ENCODE measurements at places on chromosomes 3 and 15.

DNA sequence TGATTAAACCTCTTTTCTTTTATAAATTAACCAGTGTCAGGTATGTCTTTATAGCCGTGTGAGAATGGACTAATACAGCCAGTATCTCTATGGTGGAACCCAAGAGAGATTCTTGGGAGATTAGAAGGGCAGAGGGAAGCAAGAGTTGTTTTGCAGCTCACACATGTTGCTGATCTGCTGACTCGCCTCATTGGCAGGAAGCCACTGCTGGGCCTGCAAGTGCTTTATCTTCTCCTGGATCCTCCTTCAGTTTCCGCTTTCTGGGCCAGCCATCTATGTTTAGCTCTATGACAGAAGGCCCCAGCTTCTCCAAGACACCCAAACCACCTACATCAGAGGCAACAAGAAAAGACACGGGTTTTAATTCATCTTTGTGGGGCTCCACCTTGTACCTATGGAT lies 23.4 kb upstream of the GALNT15 start:
- DNase-seq, result no peak

GRCh38 chr3:155748611-155749365 lies 3.9 kb upstream of the PLCH1 start:
- DNase-seq, result no peak

- DNase-seq, result no peak
Observed at GRCh38 chr3:31918179-31919150, 62.6 kb downstream of the OSBPL10 start.

DNA sequence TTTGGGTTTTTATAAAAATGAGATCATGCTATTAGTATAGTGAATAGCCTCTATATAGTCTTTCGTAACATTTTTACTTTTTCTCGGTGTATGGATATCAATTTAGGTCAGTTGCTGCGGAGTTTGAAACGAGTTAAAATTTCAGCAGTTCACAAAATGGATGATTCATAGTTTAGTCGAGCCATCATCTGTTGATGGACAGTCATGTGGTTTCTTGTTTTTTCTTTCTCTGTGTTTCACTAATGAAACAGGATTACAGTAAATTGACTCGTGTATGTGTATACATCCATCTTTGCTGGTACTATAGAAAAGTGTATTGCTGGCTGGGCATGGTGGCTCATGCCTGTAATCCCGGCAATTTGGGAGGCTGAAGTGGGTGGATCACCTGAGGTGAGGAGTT lies 106.8 kb downstream of the IGF1R start:
- no peak for DNase-seq

DNA sequence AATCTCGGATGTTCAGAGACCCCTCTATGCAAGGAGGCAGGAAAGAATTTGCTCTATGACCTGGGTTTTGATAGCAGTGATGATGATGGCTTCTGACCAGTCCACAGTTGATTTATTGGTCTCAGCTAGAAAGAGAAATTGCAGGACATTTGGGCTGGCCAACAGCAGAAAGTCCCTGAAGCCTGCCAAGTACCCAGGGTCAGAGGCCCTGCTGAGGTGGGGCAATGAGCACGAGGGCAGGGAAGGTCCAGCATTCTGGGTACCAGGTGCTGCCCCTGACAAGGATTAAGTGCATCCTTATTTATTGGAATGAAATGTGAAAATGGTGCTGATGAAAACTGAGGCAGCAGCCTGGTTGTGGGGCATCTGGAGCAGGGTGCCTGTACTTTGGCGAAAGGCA lies 19.8 kb downstream of the C3orf62 start:
- no peak for DNase-seq

DNA sequence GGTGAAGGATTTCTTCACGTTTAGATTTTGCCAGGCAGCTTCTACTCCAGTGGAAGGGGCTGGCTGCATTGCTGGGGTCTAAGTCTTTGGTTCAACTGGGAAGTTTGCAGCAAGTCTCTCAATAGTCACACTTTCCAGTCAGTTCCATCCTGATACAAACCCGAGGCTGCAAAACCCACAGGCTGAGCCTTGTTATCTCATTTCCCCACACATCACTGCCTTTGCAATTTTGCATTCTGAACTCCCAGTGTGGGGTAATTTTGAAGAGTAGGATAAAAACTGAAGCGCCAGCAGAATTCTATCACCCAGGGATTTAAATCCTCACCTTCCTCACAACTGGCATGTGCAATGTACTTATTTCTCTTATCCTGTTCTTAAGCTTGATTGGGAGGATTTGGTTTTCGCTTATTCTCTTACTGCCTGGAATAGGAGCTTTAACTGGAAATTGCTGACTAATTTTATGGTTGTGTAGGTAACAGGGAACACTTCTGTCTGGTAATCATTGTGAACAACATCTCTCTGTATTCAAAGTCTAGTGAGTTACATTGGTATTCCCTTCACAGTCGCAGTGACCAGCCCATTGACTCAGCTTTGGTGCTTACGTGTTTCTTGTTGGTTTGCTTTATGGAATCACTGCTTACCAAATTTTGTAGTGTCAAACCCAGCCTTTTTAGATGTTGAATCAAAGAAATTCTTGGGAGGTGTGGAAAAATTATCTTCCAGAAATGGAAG lies 142.0 kb upstream of the TOPAZ1 start:
- no peak for DNase-seq

GRCh38 chr3:127224118-127224517 lies 31.2 kb downstream of the PRR23E start:
- DNase-seq, result no peak
